ENCODE measurements at places on chromosomes 4 and X. TPM values are rescaled to one million over a fixed set of nuclear protein-coding genes. Genes with fewer than 3 reads are reported as not detected.

XAGE1B gene
- 1.3 TPM for total RNA-seq

ZAR1 gene
- total RNA-seq: not detected

PCSK1N gene
- total RNA-seq: 16.5 TPM

GRCh38 chrX:1593286-1594271 lies 2.2 kb downstream of the AKAP17A start:
- no peak for DNase-seq

DNA sequence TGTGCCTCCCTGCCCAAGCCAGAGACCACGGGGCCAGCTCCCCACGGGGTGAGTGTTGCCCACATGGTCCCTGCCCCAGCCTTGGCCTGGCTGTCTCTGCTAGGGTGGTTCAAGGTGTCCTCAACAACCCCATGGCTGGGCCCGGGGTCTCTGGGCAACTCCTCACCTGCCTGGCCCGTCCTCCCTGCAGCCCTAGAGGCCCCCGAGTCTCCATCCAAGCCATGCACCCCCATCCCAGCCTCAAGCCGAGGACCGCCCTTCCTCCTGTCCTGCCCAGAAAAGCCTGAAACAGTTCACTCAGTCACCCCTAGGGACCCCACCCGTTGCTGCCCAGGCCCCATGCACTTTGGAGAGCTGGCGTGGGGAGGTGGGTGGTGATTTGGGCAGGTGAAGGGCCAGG lies 120.9 kb downstream of the FAM53A start:
- DNase-seq: no peak

All from A172 (cell line).